ENCODE measurements at places on chromosomes 6 and 20. TPM values are rescaled to one million over a fixed set of nuclear protein-coding genes. Genes with fewer than 3 reads are reported as not detected.
A peak's percentile ranks its signal among the peaks of the same experiment; 100 is the strongest.

DNA sequence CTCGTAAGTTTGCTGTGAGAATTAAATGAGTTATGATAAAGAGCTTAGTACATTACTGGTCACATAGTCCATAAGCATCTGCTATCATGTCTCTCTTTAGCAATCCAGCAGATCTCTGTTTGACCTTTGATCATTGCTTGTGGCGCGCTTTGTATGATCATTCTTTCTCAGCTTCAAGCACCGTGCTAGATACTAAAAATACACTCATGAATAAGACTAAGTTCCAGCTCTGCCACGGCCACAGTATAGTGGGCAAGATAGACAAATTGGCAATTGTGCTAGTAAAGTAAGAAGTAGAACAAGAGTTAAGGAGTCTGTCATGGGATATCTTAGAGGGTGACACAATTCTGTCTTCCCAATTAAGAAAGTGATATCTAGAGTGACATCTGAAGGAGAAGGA lies 75.2 kb upstream of the ADGRF1 start:
- DNase-seq: no peak

- DNase-seq: peak; percentile 72
Observed at GRCh38 chr6:17278289-17279063, 2.7 kb upstream of the RBM24 start.

DNA sequence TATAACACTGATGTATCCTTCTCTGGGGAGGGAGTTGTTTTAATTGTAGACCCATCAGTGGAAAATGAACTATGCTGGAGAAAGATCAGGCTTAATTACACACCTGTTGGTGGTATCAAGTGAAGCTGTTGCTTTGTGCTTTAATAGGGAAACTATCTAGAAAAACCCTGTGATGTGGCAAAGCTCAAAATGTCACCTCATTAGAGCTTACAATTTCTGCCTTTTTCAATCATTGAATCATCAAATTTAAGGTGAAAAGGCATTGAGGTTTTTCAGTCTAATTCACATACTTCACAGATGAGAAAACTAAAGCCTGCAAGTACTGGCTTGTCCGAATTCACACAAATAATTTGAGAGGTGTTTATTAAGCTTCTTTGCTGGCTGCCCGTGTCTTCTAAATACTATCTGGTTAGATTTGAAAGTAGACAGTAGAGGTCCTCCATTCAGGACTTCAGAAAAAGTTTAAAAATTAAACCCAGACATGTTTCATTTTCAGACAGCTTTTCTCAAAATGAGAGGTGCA lies 143.3 kb upstream of the MAP3K7 start:
- no peak for DNase-seq

- peak; percentile 72 for DNase-seq
Observed at GRCh38 chr6:108589244-108589791, 28.6 kb downstream of the FOXO3 start.

Gene PRSS35
- 0.06 TPM for total RNA-seq

- DNase-seq: no peak
Observed at GRCh38 chr6:1993042-1993441, 252.4 kb downstream of the GMDS start.

Gene GATA5
- total RNA-seq: not detected

DNA sequence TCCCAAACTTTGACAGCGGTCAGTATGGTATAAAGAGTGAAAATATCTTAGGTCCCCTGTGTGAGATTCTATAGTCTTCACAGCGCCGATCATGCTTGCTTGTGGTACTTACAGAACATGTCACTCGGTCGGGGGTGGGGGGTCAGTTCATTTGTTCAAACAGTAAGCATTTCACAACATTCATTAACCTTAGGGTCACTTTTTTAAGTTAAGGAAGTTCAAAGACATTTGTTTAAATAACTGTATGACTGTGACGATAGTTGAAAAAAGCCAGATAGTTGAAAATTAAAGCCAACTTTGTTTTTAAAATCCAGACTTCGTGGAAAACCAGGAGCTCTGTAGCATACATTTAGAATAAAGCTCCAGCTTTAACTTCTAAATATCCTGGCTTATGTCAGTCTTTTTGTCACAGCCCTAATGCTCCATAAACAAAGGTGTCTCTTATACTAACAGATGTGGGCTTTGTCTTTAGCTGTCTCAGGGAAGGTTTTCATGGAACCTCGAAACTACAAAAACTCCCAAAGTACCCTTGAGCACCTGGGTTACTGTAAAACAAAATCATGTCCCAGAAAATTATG lies 57.9 kb upstream of the PHACTR2 start:
- DNase-seq: no peak

Gene BAG2
- total RNA-seq: 20.4 TPM

- DNase-seq: no peak
Observed at GRCh38 chr6:35086636-35087360, 54.3 kb downstream of the TCP11 start.

- DNase-seq: no peak
Observed at GRCh38 chr6:120108061-120108795, 758.7 kb upstream of the MAN1A1 start.

DNA sequence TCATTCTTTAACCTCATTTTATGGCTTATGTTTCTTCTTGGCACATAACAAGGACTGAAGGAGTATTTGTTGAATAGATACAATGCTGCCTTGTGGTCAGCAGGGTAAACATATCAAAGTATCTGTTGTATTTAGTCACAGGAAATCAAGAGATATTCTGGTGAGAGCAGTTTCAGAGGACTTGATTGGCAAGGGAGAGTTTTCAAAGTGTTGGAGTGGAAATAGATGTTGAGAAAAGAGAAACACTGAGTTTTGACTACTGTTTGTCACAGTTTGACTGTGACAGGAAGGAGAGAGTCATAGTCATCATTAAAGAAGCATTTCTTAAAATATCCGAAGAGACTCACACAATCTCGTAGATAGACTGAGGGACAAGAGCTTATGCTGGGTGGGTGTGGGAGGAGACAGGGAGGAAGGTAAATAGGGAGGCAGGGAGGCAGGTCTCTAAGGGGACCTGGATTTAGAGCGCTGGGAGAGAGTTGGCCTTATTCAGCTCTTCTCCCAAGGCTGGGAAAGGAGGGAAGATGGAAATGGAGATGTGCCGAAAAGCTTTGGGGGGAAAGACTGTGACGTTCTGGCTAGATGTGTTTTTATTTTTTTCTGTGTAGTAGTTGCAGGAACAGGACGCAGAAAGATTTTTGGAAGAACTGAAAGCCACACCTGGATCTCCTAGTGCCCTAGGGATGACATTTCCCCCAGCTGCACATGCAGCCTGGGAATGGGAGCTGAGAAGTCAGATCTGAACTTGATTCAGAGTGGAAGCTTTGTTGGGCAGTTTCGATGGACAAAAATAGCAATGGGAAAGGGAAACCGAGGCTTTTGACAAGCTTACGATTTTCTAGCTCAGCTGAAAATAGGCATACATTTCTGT lies 65.0 kb upstream of the IFNGR1 start:
- no peak for DNase-seq

GRCh38 chr20:19934792-19935491 lies 82.2 kb upstream of the NAA20 start:
- DNase-seq: no peak
